Stimulated activated CD4-positive, alpha-beta T cell treated with anti-CD3 and anti-CD28 coated beads, Interleukin-15, amount 100 ng/mL, for 24 hours (primary cell): ENCODE measurements at places on chromosomes 2 and 18.

DNA sequence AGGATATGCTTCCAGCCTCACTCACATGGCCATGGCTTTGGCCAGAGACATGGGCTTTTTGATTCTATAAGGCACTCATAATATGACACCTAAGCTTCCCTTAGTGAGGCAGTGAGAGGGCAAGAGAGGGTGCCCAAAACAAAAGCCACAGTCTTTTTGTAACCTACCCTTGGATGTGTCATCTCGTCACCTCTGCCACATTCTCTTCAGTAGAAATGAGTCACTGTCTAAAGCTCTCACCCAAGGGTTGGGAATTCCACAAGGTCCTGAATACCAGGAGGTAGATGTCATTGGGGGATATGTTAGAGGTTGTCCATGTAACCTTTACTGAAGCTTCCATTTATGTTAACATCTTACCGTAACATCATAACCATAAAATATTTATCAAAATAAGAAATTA, 108.4 kb downstream of the ALMS1 start:
- DNase-seq = peak; percentile 12

- DNase-seq = no peak
Measured at GRCh38 chr2:6647046-6647445, 218.7 kb downstream of the CMPK2 start.

GRCh38 chr2:236642125-236642524, 72.5 kb downstream of the ACKR3 start:
- DNase-seq = no peak

- no peak for DNase-seq
Measured at GRCh38 chr2:214946949-214947348, 137.5 kb upstream of the BARD1 start.

DNA sequence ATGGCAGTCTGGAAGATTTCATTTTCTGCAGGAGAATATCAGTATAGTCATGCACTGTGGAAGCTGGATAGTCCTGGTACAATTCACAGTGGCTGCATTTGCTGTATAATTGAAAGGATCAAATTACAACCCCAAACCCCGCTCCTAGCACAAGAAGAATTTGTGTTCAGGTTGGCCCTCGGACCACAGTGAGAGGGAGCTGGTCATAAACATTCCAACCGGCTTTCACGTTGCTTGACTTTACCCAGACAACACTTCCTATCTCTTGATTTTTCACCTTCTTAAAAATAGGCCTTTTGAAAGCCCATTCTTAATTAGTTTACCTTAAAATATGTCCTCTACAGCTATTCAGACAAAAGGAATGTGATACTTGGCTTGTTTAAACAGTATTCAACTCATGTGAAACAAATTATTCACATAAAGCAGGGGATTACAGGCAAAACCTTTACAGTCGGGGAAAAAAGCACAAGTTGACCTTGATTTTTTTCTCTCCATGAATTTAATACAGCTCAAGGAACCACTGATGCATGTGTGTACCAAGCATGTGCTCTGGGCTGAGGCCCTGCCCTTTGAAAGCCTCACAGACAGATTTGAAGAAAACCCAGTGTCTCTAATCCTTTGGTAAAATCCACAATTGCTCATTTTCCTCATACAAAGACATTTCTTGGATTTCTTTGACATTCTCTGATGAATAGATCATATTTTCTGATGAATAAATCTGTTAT, 143.0 kb upstream of the SOX11 start:
- DNase-seq = no peak

DNA sequence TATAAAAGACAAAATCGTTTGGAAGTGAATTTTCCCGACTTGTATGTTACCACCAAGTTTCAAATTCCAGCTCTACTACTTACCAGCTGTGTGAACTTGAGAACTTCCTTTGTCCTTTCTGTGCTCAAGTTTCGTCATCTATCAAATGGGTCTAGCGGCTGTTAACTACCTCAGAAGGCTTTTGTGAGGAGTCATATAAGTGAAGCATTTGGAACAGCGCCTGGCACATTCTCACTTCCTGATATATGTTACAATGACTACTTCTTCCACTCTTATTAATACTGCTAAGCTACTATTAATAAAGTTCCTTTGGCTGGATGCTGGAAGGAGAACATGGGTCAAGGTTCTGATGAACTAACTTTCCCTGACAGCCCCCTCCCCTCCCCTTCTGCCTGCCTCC, 104.5 kb downstream of the MEIS1 start:
- no peak for DNase-seq

GRCh38 chr2:145748927-145749326, 1229.0 kb upstream of the ZEB2 start:
- DNase-seq = no peak

DNA sequence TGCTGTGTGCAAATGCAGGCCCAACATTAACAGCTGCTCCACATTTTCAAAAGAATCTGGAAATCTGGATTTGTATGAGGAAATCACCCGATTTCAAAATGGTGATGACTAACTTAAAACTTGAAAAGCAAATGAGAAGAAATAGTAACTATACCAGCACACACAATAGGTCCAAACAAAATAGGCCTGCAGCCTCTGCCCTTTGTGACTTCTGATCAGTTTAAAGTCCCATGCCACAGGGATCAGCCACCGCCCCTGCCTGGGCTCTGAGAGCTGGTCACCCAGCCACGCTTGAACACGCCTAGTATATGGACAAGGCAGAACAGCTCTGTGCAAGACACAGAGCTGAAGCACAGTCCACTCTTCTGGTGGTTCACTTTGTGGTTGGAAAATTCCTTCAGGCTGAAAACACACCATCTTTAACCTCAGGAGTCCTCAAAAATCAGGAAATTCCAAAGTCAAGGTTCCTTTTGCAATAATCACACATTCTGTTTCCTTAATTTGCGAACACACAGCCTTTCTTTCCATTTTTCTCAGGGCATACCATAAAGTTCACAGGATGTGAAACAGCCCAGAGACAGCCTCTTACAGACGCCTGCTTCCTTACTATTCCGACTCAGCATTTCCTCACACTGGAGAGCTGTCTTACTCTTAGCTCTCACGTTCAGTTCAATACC, 150.1 kb upstream of the RIOK3 start:
- no peak for DNase-seq

- DNase-seq = no peak
Measured at GRCh38 chr2:85875350-85876050, 13.3 kb downstream of the ST3GAL5 start.

- DNase-seq = no peak
Measured at GRCh38 chr2:207324001-207324400, 158.3 kb upstream of the KLF7 start.

GRCh38 chr2:9649261-9649660, 18.5 kb upstream of the YWHAQ start:
- DNase-seq = no peak

DNA sequence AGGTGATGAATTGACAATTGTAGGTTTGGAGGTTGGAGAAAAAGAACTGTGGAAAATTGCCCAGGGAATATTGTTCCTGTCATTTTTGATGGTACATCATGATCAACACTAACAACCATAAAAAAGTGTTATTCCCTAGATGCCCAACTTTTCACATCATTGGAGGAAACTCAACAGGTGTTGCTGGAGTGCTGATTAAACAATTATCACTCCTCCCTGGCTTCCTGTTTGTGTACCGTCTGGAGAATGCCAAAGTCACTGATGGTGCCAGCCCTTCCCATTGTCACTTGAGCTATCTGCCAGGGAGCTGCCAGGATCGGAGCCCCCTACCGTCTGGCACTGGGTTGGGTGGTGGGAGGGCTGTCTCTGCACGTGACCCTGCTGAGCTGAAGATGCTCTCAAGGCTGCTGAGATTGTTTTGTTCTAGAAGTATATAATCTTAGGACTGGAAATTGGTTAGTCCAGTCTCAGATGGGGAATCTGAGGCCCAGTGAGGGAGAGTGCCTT, 156.9 kb downstream of the PRKCE start:
- DNase-seq = no peak

GRCh38 chr18:23281626-23282436, 146.5 kb downstream of the CABLES1 start:
- no peak for DNase-seq

DNA sequence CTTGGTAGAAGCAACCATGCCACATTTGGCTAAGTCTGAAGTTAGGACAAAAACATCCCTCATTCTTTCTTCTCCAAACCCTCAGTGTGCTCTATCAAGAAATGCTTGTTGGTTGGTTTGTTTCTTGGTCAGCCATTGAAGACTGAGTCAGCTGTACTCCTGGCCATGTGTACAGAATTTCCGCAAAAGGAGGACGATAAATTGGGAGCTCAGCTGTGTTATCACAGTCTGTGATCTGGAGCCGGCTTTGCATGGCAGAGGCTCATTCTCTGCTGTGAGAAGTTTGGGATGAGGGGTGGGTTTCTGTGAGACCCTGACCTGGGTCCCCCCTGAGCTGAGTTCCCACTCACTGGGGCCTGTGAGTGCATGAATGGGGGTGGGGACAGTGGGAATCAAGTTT, 26.3 kb upstream of the E2F6 start:
- no peak for DNase-seq

DNA sequence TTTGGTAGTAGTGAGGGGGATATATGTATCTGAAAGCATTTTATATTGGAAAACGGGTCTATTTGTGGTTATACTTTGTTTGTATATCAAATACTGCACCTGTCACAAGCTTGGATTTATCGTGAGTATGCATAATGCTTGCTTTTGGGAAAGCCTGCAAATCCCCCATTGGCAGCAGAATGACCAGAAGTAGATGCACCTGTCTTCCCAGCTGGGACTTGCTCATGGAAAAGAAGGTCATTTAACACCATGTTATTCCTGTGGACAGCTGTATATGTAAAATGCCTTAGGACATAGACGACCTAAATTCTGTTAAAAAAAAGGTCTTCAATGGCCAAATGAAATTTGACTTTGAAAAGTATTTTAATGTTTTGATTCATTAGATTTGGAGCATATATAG, 599.4 kb downstream of the XIRP2 start:
- DNase-seq = no peak

GRCh38 chr2:72113847-72114692, 33.6 kb downstream of the CYP26B1 start:
- DNase-seq = no peak

GRCh38 chr18:32919799-32920198, 147.0 kb upstream of the KLHL14 start:
- DNase-seq = peak; percentile 4

DNA sequence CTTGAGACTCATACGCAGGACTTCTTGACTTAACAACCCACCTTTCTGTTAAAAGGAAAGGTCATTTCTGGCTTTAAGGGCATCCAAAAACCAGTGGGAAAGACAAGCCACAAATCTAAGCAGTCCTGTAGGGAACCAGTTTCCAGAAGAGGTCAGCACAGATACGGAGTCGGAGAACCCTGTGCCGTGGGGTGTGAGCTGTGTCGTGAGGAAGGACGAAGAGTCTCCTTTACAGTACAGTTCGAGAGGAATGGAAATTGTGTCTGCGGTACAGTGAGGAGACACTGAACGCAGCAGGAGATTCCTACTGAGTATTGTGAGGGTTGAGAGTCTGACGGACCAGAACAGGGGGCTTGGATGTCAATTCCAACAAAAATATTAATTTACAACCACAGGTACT, 17.7 kb downstream of the SLC30A3 start:
- DNase-seq = no peak
